HFFc6 (cell line): ENCODE measurements at places on chromosomes 3 and 15.

- no peak for DNase-seq
- peaks cover 24% of the 10 kb centered on the region for H3K4me1 ChIP-seq
- no peak overlapping the region for H3K4me3 ChIP-seq
- no peak overlapping the region for H3K27ac ChIP-seq
- H3K27me3 ChIP-seq = no peaks in the 10 kb centered on the region
- H3K36me3 ChIP-seq = peaks cover 9% of the 10 kb centered on the region; the same call in 1 of the 2 replicates
These were observed 25.6 kb upstream of the RHO start for GRCh38 chr3:129502641-129503408.

GRCh38 chr3:127629467-127630403 lies 750 bp downstream of the PODXL2 start:
- H3K36me3 ChIP-seq = peaks cover 4% of the 10 kb centered on the region; the same call in 1 of the 2 replicates
- no peak overlapping the region for H3K27ac ChIP-seq
- H3K4me3 ChIP-seq = no peak overlapping the region
- peaks cover 4% of the 10 kb centered on the region; the same call in 1 of the 2 replicates for H3K4me1 ChIP-seq
- H3K27me3 ChIP-seq = peaks cover 35% of the 10 kb centered on the region

DNA sequence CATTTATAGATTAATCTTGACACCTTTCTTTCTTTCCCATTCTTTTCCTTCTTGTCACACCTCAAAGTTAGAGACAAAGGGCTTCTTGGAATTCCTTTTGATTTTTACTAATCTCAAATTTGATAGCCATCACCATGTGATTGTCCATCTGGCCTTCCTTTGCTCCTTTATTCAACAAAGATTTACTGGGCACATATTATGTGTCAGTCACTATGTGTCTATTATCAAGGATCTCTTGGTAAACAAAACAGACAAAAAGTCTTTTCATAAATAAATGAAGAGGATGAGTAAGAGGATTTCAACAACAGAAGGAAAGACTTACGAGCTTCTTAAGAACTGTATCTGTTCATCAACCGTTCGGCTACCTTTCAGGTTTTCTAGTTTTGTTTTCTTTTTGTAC lies 56.5 kb downstream of the SAMMSON start:
- DNase-seq = no peak
- H3K4me1 ChIP-seq = no peaks in the 10 kb centered on the region
- no peaks in the 10 kb centered on the region for H3K36me3 ChIP-seq

DNA sequence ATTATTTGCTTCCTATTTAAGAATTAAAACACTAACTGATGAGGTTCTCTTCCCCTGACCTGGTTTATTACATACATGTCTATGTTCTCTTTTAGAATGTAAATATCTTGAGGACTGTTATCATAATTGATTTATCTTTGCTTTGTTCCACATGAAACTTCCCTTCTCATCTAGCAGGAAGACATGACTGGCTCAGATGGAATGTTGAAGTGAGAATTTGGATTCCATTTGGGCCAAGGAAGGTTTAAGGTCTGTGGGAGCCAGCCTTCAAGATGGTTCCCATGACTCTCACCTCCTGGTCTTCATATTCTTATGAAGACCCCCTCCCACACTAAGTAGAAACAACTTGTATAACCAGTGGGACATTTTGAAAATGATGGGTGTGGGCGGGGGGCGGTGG lies 222.2 kb upstream of the GADL1 start:
- H3K4me3 ChIP-seq = no peak overlapping the region
- H3K27me3 ChIP-seq = no peaks in the 10 kb centered on the region; the same call in none of the 2 replicates
- H3K36me3 ChIP-seq = peaks cover 4% of the 10 kb centered on the region; the same call in 1 of the 2 replicates
- peak overlapping the region; percentile 45; the same call in 1 of the 2 replicates for H3K27ac ChIP-seq

GRCh38 chr3:35965908-35966307 lies 326.6 kb downstream of the ARPP21 start:
- H3K36me3 ChIP-seq = no peaks in the 10 kb centered on the region
- no peak overlapping the region for H3K4me3 ChIP-seq
- DNase-seq = peak; percentile 39
- H3K27ac ChIP-seq = no peak overlapping the region
- H3K4me1 ChIP-seq = no peaks in the 10 kb centered on the region

DNA sequence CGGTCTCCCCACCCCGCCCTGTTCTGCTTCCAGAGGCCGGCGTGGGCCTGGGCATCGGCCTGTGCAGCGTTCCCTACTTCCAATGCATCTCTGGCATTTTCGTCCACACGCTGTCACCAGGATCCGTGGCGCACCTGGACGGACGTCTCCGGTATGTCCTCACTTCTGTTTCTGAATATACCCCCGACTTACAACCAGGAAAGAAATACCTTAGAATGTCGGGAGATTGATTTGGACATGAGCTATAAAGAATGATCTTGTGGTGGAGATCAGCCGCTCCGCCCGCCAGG lies 41.4 kb downstream of the STARD5 start:
- H3K27me3 ChIP-seq = peaks cover 18% of the 10 kb centered on the region
- no peaks in the 10 kb centered on the region for H3K36me3 ChIP-seq
- no peak overlapping the region for H3K27ac ChIP-seq

GRCh38 chr15:23372284-23372683 lies 17.7 kb downstream of the GOLGA8S start:
- no peak overlapping the region for H3K27ac ChIP-seq
- no peak for DNase-seq
- H3K27me3 ChIP-seq = peaks cover 3% of the 10 kb centered on the region
- no peaks in the 10 kb centered on the region for H3K4me1 ChIP-seq
- no peak overlapping the region for H3K4me3 ChIP-seq
